Type B pancreatic cell (in vitro differentiated cells): ENCODE measurements at places on chromosomes 16 and 17.

- DNase-seq: no peak
Measured at GRCh38 chr17:39631403-39631802, 4.7 kb downstream of the PPP1R1B start.

- no peak for DNase-seq
Measured at GRCh38 chr16:14364386-14365199, 265.5 kb downstream of the PARN start.

DNA sequence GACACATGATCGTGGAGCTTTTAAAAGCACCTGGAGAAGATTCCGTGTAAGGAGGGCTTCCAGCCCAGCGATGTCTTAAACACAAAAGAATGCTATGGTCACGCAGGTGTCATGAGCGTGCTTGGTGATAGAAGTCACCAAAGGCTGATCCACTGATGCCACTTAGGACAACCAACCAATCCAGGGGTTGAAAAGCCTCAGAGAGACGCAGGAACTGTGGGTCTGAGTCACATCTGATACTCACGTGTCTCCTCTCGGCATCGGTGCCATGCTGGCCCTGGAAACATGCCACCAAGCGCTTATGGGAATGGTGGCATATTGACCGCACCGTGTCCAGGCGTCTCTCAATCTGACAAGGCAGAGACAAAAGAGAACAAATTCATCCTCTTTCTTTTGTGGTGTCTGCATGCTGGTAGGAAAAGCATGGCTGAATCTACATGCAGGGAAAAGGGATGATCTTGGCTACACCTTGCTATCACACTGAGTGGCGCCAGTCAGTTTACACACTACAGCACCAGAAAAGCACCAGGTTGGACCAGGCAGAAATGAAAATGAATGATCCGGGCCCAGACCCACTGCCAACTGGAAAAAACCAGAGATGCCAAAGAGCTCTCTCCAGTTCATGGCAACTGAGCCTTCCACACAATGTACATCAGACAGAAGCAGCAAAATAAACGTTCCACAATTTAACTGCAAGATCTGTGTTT, 38.0 kb downstream of the ARHGAP17 start:
- DNase-seq: no peak

DNA sequence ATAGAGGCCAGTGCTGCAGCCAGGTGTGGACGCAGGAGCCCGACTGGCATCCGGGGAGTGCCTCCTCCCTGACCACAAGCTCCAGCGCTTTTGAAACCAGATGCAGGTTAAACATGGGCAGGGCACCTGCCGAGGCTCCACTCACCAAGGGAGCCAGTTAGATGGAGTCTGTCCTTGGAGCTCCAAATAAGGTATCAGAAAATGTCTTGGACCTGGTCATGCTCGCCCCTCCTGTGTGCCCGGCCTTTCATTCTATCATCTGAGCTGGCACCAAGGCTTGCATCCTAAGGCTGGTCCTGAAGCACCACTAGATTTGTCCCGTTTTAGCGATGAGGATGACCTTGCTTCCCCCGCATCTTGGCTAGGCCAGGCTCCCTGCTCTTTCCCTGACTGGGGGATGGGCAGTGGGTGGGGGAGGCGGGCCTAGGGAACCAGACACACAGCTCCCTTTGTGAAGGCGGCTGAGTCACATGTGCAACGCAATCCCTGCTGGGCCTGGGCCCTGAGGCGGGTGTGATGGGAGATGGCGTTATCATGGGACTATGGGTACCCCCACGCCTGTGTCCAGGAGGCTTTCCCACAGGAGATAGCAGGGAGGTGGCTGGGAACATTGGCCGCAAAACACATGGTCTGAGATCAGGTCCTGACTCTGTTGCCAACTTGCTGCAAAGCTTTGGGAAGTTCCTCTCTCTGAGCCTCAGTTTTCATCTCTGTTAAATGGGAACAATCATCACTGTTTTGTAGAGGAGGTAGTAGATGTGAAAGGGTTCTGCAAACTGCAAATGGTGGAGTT, 5.0 kb upstream of the ADGRG1 start:
- no peak for DNase-seq

- DNase-seq: no peak
Measured at GRCh38 chr16:66002601-66003000, 363.9 kb upstream of the CDH5 start.

DNA sequence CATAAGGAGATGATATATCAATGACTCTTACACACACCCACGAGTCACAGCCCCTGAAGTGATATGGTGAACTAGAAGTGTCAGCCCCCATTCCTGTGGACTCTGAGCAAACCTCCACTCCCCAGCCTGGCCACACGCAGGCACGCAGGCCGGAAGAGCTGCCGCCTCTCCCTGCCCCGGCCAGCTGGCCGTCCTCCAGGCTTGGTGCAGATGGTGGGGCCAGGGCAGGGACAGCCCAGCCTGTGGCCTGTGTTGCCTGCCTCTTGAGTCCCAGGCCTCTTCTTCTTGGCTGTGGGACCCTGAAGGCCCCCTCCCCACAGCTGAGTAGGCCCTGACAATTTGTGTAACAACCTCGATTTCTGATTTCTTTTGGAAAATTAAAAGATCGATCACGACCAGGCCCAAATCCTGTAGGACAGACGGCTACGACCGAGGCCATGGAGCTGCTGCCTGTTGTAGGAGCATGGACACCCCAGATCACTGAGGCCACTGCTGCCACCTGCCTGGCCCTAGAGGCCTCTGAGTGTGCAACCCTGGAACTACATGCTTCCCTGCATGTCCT, 10.0 kb upstream of the MPRIP start:
- DNase-seq: no peak

- no peak for DNase-seq
Measured at GRCh38 chr17:79600681-79601131, 10.1 kb downstream of the RBFOX3 start.

- DNase-seq: no peak
Measured at GRCh38 chr17:62706598-62707424, 79.3 kb downstream of the MRC2 start.

DNA sequence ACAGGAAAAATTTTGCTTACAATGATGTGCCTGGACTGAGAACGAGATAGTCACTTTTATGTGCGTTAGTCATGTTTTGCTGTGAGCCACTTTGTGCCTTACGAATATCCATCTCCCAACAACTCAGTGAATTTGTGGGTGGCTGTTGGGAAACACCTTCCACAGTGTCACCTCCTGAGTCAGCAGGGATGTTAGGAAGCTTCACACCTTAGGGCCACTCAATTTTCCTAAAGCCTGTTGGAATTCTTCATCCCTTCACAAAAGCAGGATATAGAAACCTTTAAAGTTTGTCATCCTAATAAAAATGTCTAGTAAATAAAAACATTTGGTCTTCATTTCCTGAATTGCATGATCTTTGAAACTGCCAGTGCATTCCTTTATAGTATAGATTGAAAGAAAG, 4.3 kb upstream of the KRTAP3-1 start:
- DNase-seq: no peak

DNA sequence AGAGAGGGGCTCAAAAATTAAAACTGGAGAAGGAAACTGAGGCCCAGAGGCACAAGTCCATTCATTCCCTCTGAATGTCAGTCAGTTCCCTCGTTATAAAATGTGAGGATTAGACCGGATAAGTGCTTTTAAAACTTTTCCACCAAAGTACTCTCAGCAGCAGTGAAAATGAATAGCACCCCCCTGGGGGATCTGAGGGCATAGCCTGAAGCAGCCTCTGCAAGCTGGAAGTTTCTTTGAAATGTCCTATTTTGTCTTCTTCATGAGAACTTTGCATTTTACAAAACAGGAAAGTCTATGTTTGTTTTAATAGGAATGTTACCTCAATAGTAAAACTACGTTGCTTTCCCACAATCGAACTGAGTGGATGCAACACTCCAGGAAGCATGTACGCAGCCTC, 273.0 kb downstream of the CEP112 start:
- DNase-seq: no peak

GRCh38 chr17:77681861-77682260, 276.6 kb upstream of the TNRC6C start:
- no peak for DNase-seq

GRCh38 chr16:31256466-31256865, 3.3 kb upstream of the ITGAM start:
- DNase-seq: no peak

DNA sequence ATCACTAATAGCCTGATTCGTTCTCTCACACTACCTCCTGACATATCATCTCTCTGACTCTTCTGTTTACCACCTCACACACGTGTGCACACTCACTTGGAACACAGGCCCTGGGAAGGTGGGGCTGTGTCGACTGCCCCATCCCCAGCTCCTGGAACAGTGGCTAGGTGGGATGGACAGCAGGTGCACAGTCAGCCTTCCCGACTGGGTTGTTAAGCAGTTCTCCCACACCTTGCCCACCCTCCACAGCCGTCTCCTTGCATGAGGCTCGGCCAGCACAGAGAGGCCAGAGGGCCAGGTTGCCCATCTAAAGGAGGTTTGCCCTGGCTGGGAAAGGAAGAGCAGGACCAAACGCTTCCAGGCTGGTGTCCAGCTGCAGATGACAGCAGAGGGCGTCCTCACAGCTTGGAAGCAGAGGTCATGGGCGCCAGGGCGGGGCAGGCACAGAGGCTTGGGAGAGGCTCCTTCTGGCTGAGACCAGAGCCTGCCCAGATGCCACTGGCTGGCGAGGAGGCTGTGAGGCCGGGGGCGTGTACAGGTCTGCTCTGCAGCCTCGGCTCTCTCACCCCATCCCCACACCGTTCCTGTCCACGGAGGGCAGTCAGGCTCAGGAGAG, 92.8 kb downstream of the AMFR start:
- DNase-seq: no peak

- DNase-seq: no peak
Measured at GRCh38 chr17:4368341-4368740, 1.9 kb upstream of the UBE2G1 start.

GRCh38 chr17:7750321-7750821, 32.8 kb downstream of the DNAH2 start:
- DNase-seq: no peak

GRCh38 chr17:40174514-40174913, 2.8 kb upstream of the RAPGEFL1 start:
- DNase-seq: no peak

DNA sequence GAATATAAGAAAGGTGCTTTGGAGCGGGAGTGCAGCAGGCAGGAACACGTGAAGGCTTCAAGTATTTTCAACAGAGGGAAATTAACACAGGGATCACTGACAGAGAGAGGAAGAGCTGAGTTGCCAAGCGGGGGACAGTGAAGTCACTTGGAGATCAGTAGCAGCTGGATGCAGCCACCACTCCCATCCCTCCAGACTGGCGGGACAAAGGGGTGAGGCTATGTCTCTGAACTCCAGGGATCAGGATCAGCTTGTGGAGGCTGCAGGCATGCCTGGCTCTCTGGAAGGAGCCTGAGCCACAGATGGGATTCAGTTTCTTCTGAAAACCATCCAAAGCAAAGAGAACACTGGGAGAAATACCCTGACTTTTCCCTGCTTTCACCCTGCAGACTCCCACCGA, 113.7 kb upstream of the IRX3 start:
- no peak for DNase-seq

DNA sequence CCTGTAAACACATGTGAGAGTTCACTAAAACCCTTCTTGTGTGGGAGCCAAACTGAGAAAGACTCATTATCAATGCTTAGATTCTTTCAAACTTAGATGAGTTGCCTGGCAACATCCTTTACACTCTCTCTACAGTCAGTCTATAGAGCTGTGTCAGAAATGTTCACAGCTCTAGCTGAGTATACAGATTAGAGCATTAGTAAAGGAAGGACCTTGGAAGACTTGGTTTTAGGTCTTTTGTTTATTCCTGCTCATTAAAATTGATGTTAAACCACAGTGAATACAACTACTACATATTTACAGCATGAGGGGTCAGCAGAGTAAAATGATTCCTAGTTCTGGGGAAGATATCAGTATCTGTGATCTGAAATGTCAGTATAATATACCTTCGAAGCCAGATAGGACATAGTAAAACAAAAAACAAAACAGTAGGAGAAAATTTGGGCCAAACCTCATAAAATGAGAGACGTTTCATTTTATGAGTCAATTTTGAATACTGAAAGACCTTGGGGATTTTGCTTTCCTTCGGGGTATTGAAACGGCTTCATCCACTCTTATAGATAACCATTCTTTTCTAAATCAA, 186.0 kb downstream of the TANC2 start:
- no peak for DNase-seq

GRCh38 chr17:46033392-46033791, 34.3 kb downstream of the STH start:
- DNase-seq: no peak

DNA sequence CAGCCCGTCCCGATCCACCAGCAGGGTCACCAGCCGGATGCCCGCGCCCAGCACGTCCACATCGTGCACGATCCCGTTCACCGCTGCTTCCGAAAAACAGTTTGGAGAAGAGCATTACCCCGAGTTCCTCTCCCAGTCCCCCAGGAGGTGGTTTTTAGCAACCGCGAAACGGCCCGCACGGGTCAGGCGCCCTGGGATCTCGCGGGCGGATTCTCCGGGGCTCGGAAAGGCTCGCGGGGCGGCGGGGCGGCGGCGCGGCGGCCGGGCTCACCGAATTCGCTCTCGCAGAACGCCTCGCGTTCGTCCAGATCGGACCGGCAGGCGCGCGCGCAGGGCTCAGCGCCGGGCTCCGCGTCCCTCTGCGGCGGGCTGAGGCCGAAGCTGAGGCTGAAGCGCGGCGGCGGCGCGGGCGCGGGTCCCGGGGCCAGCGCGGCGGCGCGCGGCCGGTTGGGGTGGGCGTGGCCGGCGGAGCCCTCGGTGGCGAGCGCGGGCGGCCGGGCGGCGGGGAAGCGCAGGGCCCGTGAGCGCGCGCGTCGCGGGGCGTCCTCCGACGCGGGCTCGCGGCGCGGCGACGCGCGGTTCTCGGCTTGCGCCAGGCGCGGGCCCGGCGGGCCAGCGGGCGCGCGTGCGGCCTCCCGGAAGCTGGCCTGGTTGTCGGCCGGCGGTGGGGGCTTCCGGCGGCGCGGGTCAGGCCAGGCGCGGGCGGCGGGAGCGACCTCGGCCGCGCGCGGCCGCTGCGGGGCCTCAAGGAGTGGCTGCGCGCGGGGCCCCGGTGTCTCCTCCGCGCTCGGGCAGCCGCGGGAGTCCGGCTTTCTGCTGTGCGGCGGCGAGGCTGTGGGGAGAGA, 2.9 kb downstream of the C17orf58 start:
- peak; percentile 88 for DNase-seq

- no peak for DNase-seq
Measured at GRCh38 chr16:23318639-23319038, 16.5 kb downstream of the SCNN1B start.

DNA sequence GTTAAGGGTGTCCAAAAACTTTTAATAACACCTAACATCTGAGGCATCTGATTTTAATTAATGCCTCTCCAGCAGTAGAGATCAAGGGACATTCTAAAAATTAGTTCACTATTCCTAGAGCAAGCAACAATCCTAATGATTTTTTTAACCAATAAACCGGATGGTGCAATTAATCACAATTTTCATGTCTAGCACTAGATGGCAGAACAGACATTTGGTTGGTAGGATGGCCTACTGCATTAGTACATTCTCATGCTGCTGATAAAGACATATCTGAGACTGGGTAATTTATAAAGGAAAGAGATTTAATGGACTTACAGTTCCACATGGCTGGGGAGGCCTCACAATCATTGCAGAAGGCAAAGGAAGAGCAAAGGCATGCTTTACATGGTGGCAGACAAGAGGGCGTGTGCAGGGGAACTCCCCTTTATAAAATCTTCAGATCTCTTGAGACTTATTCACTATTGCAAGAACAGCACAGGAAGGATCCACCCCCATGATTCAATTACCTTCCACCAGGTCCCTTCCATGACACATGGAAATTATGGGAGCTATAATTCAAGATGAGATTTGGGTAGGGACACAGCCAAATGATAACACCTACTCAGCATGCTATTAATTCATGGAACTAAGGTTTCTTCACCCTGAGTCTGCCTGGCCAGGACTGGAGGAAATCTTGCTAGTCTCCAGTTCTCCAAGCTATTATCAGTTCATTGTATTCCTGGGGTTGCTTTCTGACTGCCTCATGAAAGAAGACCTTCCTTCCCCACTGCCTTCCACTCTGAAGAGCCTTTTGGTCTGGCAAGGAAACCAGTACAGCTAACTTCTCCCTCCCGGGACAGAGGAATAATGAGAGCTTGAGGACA, 24.8 kb downstream of the HS3ST3A1 start:
- DNase-seq: no peak
